ENCODE measurements at places on chromosomes 11 and 22.

DNA sequence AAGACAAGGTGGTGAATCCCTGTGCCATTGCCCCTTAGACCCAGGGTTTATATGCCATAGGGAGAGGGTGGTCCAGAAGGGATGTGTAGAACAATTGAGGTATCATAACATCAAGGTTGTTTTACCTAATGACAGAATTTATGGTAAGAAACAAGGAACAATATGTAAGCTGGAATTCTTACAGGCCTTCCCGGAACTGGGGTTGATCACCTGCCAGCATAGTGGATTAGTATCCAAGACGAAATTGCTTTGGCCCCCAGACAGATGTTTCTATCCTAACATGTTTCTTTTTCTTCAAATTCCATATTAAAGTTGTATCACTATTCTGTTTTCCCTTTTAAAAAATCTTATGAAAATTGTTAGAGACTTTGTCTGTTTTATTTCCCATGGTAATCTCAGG is 343.8 kb upstream of the ANO3 start:
- no peak for DNase-seq

DNA sequence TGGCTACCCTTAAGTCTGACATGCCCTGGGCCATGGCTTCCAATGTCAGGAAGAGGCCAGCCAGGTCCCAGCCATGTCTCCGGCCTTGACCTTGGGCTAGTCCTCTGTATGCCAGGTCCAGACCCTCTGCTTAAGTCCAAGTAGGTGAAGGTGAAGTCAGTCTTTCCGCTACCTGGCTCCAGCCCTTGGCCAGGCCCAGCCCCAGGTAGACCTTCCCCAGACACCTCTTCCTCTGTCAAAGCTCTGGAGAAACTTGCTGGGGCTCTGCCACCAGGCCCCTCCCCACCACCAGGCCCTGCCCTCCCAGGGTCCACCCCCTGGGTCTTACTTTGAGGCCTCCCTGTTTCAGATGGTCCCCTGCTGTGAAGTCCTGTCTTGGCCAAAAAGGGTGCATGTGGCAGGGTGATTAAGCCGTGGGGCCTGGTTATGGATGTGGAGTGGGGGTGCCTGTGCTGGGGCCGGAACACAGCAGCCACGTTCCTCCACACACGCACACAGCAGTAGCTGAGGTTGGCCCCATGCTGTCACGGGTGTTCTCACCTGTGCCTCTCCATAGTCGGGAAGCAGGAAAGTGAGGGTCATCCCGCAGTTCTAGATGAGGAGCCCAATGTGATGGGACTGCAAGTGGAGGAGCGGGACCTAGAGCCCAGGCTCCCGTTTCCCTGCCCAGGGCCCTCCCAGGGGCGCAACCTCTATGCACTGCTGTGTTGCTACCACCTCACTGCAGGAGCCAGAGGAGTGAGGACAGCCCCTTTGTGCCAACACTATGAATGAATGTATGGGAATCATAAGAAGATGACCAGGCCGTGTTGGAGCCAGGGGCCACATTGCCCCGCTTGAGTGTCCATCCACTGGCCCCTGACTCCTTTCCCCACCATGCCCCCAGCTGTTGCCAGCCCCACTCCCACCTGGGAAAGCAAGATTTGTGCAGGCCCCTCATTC is 72.2 kb downstream of the LINC01488 start:
- DNase-seq = no peak

DNA sequence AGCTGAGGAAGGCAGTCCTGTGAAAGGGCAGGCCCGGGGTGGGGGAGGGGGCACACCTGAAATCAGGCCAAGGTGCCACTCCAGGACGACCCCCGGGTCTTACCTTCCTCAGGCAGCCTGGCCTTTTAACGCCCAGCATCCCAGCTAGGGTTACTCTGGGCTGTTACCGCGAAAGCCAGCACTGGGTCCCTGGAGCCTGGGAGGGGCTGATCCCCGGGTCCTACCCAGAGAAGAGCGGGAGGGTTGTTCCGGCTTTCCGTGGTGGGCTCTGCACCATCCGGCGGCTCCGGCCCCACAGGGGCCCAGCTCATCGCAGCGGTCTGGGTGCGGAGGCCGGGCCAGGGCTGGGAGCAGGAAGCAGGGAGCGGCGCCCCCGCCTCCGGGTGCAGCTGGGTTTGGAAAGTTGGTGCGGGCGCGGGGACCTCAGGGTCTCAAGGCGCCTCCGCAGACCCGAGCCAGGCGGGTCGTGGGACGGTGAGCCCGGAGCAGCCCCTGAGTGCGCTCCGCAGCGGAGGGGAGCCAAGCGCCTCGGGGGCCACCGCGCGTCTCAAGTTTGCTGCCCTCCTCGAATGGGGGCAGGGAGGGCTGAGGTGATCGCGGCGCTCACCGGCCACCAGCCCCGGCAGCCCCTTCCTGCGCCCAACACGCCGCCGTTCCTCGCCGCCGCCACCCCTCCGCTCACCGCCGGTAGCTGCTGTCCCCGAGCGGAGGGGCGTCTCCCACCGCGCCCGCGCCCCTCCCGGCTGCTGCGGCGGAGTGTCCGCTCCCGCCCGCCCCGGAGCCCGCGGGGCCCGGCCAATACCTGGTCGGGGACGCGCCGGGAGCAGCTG is 831 bp downstream of the CHST1 start:
- DNase-seq = no peak

- DNase-seq = no peak
Measured at GRCh38 chr22:49672014-49672516, 155.6 kb downstream of the BRD1 start.

DNA sequence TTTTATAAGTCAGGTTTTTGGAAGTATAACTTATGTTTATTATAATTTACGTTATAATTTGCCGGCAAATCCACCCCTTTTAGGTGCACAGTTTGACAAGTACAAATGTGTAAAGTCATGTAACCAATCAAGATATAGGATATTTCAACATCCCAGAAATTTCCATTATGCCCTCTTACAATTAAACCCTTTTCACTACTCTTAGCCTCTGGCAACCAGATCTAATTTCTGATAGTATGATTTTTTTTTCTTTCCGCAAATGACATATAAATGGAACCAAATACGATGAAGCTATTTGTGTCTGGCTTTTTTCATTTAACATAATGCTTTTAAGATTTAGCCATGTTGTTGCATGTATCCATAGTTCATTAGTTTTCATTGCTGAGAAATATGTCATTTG is 69.5 kb upstream of the HTATIP2 start:
- DNase-seq = no peak

GRCh38 chr11:20367313-20367948 is 3.9 kb downstream of the HTATIP2 start:
- peak; percentile 85 for DNase-seq

GRCh38 chr22:28075358-28075981 is 156.4 kb upstream of the PITPNB start:
- peak; percentile 6 for DNase-seq

- DNase-seq = no peak
Measured at GRCh38 chr11:119361941-119362725, 15.6 kb upstream of the MFRP start.

DNA sequence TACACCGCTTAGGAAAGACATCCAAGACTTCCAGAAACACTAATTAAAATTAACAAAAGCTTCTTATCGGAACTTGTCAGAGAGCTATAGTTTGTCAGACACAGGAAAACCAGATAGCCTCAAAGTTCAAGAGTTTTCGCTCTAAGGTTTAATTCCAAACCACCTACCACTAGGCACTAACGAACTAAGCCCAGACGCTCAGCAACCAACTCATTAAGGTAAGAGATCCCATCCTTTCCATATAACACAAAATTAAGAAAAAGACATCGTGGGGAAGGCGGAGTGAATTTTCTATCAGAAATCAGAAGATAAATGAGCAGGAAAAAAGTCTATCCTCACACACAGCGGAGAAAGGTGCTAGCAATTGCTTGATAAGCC is 382 bp downstream of the IMMP1L start:
- no peak for DNase-seq

GRCh38 chr11:90700789-90701439 is 478.1 kb upstream of the CHORDC1 start:
- DNase-seq = no peak

DNA sequence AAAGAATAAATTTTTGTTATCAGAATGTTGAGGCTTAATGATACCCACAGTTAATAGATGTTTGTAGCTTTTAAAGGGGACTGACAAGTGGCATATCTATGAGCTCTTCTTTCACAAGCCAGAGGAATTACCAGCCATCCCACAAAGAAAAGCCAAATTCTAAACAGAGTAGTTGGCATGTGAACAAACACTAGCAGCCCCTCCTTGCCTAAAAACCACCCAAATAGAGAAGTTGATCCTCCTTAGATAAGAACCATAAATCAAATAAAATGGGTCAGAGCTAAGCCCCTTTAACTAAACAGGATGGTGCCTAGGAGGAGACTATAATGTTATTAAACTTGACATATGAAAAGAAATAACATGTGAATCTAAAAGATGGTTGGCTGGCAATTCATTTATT is 11.4 kb downstream of the LPXN start:
- DNase-seq = no peak

DNA sequence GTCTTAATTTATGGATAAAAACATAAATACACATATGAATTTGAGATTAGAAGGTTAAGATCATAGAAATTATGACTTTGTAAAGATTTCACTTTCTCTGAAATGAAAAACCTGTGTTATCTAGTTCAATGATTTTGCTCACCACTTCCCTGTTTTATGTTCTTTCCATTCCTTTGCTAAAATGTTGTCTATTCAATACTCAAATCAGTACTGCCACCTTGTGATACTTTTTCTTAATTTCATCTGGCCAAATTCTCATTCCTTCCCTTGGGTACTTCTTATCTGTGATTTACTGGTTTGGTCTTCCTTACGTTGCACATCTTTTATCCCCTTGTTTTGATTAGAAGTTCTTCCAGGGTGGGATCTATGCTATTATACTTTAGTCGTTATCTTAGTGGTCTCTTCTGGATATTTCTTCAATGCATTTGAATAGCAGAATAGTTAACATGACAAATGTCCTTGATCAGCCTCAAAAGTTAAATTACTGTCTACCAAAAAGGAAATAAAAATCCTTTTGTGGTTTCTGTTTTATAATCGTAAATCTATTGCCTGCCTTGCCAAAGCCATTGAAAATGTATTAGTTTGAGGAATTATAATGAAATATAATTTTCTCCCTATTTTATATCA is 197.0 kb downstream of the PGR start:
- peak; percentile 59 for DNase-seq

DNA sequence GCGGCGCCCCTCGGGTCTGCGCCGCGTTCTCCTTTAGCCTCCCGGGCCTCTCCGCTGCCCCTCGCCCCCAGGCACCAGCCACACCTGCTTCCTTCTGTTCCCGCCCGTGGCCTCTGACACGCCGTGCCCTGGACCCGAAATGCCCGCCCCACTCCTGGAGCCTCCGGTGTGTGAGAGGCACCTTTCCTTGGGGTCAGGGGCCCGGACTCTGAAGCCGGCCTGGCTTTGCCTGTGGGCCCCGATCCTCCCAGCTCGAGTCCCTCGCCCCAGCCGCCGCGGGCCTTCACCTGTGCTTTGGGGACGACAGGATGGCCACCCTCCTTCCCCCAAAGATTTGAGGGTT is 661 bp upstream of the CDPF1 start:
- peak; percentile 17 for DNase-seq

- no peak for DNase-seq
Measured at GRCh38 chr22:27975381-27976013, 56.4 kb upstream of the PITPNB start.

DNA sequence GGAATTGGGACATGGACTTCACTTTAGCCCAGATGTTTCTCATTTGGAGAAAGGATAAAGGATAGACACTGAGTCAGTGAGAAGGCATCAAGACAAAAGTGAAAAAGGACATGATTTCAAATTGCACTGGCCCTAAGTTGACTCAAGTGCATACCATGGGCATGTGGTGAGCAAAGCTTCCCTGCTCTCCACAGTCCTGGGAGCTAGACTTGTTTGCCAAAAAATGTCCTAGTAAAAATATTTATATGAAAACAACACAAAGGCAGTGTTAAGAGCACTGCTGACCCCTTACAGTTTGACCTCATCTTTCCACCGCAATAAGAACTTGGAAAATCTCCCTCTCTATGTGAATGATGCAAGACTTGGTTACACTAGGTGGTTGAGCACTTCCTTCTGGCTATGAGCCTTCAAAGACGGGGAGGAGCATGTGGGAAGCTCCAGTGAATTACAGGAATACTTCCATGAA is 46.5 kb upstream of the FIBIN start:
- DNase-seq = no peak

GRCh38 chr11:68370211-68371111 is 58.1 kb downstream of the LRP5 start:
- DNase-seq = no peak

- no peak for DNase-seq
Measured at GRCh38 chr11:1390569-1391164, 933 bp downstream of the BRSK2 start.

DNA sequence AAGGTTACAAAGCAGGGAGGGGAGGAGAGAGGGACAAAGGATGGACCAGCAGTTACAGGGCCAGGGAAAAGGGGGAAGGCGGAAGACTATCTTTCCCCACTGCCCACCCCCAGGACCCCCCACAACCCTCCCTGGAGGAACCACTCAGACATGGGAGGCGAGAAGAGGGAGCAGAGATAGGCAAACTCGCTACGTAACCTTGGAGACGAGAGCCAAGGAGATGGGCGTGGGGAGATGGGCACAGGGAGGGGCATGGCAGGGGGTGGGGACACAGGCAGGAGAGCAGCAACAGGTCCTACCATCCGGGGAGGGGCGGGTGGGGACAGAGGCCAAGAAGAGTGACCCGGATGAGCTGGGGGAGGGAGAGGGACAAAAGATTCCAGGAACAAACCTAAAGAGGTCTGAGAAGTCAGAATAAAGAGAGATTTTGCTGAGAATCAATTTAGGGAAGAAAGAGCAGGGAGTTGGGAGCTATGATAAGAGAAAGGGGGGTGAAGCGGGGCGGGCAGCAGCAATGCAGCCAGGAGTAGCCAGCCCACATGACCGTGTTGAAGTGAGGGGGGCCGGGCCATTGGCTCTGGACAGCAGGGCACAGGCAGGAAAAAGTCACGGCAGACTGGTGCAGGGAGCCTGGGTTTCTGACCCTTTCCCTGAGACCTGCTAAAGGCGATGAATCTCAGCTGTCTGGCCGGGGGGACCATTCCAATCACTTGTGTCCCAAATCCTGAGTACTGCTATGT is 128.4 kb downstream of the BUD13 start:
- no peak for DNase-seq

DNA sequence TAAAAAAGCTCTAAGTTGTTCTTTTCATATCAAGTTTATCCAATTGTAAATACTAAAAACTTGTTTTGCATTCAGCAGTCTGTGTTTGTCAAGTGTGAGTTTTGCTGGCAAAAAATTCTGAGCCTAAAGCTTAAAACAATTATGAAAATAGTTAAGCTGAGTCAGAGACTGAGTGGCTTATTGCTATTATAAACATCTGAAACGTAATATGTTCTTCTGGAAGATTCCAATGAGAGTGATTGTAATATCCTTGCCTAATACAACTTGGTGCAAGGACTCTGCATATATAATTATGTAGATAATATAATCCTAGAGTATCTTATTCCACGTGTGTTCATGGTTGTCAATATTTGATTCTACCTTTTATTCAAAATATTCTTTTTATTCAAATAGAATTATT is 14.1 kb upstream of the NUP50 start:
- no peak for DNase-seq

- DNase-seq = no peak
Measured at GRCh38 chr11:113014262-113015097, 53.3 kb downstream of the NCAM1 start.
